ENCODE measurements at places on chromosomes 11 and 22. TPM values are rescaled to one million over a fixed set of nuclear protein-coding genes. Genes with fewer than 3 reads are reported as not detected.

- no peak for DNase-seq
- no peaks in the 10 kb centered on the region for H3K27me3 ChIP-seq
- no peak overlapping the region for H3K4me3 ChIP-seq
- H3K4me1 ChIP-seq, result no peaks in the 10 kb centered on the region
Measured at GRCh38 chr11:113075586-113076095, 114.4 kb downstream of the NCAM1 start.

- H3K4me1 ChIP-seq, result peaks cover 3% of the 10 kb centered on the region
- no peaks in the 10 kb centered on the region for H3K36me3 ChIP-seq
- DNase-seq, result no peak
- no peak overlapping the region for H3K4me3 ChIP-seq
- H3K27ac ChIP-seq, result no peak overlapping the region
Measured at GRCh38 chr22:26170795-26171580, 1.7 kb downstream of the SEZ6L start.

DNA sequence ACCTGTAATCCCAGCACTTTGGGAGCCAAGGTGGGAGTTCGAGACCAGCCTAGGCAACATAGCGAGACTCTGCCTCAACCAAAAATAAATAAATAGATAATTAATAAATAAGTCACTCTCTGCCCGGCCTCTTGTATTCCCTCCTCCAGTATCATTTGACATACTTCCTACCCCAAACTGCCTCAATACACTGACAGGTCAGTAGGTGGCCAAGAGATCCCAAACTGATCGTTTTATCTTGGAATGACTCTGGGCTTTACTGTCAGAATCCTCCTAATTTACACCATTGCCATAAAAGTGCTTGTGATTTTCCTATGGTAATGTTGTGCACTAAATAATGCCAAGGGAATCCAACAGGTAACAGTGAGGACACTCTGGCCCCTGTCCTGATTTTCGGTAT is 94.2 kb downstream of the PDHX start:
- H3K4me3 ChIP-seq, result no peak overlapping the region
- no peak overlapping the region for H3K27ac ChIP-seq
- no peak for DNase-seq
- H3K27me3 ChIP-seq, result no peaks in the 10 kb centered on the region

DNA sequence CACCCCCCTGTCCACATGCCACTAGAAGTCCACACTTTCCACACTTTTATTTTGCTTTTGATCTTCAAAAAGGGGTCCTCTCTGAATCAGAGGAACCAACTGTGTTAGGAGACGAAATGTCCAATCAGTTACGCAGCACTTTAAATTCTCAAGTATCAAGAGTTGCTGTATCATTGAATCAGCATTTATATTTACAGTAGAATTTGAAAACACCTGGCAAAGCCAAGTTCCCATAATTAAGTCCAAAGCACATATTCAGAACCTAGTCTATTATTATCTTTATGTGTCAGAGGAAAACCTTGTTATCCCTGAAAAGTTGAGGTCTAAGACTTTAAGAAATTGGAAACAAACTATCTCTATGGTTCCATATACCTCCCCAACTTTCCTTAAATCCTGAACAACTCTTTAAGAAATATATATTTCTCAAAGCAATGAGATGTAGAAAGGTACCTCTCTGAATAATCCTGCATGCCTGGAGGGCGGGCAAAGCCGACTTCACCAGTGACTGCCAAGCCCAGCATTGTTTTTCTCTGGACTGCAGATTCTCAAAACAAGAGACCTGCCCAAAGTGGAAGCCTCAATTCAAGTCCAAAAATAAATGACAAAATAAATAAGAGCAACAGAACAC is 75.9 kb upstream of the ARFGAP3 start:
- no peaks in the 10 kb centered on the region for H3K27me3 ChIP-seq
- no peaks in the 10 kb centered on the region for H3K36me3 ChIP-seq
- H3K4me3 ChIP-seq, result no peak overlapping the region
- peak overlapping the region; percentile 53 for H3K27ac ChIP-seq
- H3K4me1 ChIP-seq, result peaks cover 15% of the 10 kb centered on the region

GRCh38 chr11:70755410-70756158 is 357.3 kb downstream of the CTTN start:
- H3K4me1 ChIP-seq, result no peaks in the 10 kb centered on the region
- no peak overlapping the region for H3K4me3 ChIP-seq
- H3K27ac ChIP-seq, result no peak overlapping the region
- no peaks in the 10 kb centered on the region for H3K36me3 ChIP-seq
- peak; percentile 84 for DNase-seq
- no peaks in the 10 kb centered on the region for H3K27me3 ChIP-seq

- H3K36me3 ChIP-seq, result no peaks in the 10 kb centered on the region
- peak overlapping the region; percentile 93 for H3K4me3 ChIP-seq
- peak overlapping the region; percentile 85 for H3K27ac ChIP-seq
Measured at GRCh38 chr11:94768602-94769541, 716 bp downstream of the AMOTL1 start.

- no peaks in the 10 kb centered on the region for H3K36me3 ChIP-seq
- H3K27ac ChIP-seq, result no peak overlapping the region
- no peaks in the 10 kb centered on the region for H3K27me3 ChIP-seq
- no peak overlapping the region for H3K4me3 ChIP-seq
Measured at GRCh38 chr11:91194546-91194945, 971.7 kb upstream of the CHORDC1 start.

DNA sequence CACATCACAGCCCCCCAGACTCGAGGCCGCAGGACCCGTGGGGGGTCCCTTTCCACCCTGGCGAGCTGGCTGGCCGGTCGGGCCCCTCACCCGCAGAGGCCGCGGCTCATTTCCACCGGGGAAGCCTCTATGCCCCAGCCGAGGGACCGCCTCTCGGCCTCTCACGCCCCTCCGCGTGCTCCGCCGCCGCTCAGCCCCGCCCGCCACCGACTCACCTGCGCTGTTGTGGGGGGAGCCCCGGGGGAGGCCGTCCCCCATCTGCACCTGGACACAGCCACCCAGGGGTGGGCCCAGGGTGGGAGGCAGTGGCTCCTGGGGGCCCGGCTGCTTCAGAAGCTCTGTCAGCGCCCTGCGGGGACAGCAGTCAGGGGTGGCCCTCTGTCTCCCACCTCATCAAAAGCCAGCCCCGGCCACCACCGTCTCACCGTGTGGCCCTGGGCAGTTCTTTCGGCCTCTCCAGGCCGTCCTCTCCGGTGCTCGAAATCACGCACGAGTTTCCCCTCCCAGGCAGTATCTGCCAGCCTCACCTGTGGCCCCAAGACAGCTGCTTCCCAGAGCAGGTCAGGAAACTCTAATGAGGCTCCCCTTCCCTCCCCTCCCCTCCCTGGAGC is 3.8 kb downstream of the SHISA8 start:
- H3K4me1 ChIP-seq, result peaks cover 6% of the 10 kb centered on the region
- no peak overlapping the region for H3K27ac ChIP-seq
- no peaks in the 10 kb centered on the region for H3K36me3 ChIP-seq
- H3K27me3 ChIP-seq, result peaks cover 4% of the 10 kb centered on the region
- H3K4me3 ChIP-seq, result no peak overlapping the region

DNA sequence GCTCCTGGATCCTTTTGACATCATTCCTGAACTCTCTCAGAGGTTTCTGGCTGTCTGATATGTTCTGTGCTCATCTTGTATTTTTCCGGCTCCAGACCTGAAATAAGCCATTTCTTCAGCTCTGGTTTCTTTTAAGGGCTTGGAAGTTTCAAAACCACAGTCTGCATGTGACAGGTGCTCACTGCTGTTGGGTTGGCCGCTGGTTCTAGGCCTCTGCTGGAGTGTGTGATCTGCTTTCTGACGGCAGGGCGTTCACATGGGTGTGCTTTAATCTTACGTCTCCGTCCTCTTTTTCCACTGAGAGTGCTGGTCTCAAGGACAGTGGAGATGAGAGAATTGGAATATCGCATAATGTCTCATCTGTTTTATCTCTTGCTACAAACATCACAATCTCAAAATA is 10.3 kb downstream of the ZBED4 start:
- H3K27ac ChIP-seq, result no peak overlapping the region
- H3K27me3 ChIP-seq, result no peaks in the 10 kb centered on the region
- DNase-seq, result no peak

DNA sequence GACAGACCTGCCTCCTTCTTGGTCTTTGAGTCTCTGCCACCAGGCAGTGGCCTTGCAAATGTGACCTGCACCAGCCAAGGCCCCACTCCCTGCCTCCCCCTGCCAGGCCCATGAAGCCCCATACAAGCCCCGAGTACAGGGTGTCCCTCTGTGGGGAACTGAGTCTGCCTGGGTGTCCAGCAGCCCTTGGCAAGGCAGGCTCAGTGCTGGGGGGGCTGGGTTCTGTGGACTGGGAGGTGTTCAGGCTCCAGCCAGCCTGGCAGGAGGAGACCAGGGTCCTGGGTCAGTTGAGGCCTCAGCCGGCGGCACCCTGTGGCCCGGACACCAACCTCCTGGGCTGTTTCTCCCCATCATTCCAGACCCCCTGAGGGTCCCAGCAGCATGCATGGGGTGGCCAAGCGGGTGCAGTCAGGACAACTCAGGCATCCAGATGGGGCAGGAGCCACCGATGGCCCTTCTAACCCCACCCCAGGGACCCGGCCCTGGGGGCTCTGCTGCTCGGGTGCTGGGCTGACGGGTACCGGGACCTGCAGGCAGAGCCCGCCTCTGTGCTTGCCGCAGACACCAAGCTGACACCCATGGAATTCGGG is 5.7 kb downstream of the MUC5AC start:
- no peak for DNase-seq
- H3K27ac ChIP-seq, result no peak overlapping the region
- H3K4me3 ChIP-seq, result no peak overlapping the region
- H3K27me3 ChIP-seq, result no peaks in the 10 kb centered on the region
- H3K4me1 ChIP-seq, result no peaks in the 10 kb centered on the region

DNA sequence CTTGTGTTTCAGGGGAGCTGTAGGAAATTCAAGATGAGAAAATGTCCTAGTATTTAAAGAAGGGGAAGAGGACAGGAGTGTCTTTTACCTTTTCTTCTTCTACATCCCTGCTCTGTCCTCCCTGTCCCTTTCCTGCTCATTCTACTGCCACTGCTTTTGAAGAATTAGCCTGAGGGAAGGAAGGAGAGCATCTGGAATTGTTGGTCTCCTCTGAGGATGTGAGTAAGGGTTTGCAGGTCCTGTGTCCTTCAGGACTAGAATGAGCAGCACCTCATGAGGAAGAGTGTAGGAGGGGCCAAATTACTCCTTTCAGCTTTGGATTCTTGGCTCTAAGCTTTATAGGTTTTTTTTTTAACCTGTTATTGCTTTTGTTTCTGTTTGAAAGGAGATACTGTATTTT is 24.2 kb downstream of the SNU13 start:
- H3K4me3 ChIP-seq, result no peak overlapping the region
- peaks cover 3% of the 10 kb centered on the region for H3K4me1 ChIP-seq
- no peaks in the 10 kb centered on the region for H3K27me3 ChIP-seq
- H3K36me3 ChIP-seq, result peaks cover 50% of the 10 kb centered on the region
- DNase-seq, result no peak
- no peak overlapping the region for H3K27ac ChIP-seq

- no peak overlapping the region for H3K27ac ChIP-seq
- no peaks in the 10 kb centered on the region for H3K36me3 ChIP-seq
- DNase-seq, result no peak
- H3K4me3 ChIP-seq, result no peak overlapping the region
- no peaks in the 10 kb centered on the region for H3K27me3 ChIP-seq
Measured at GRCh38 chr11:72075109-72075508, 5.2 kb downstream of the NUMA1 start.

- DNase-seq, result no peak
- no peaks in the 10 kb centered on the region for H3K36me3 ChIP-seq
Measured at GRCh38 chr11:58928691-58929090, 10.6 kb upstream of the GLYATL1 start.

- peaks cover 41% of the 10 kb centered on the region for H3K4me1 ChIP-seq
- H3K36me3 ChIP-seq, result peaks cover 5% of the 10 kb centered on the region
- no peaks in the 10 kb centered on the region for H3K27me3 ChIP-seq
Measured at GRCh38 chr11:33772300-33772699, 2.0 kb downstream of the FBXO3 start.

- H3K27ac ChIP-seq, result no peak overlapping the region
- peaks cover 26% of the 10 kb centered on the region for H3K4me1 ChIP-seq
- no peaks in the 10 kb centered on the region for H3K36me3 ChIP-seq
- no peaks in the 10 kb centered on the region for H3K27me3 ChIP-seq
- no peak overlapping the region for H3K4me3 ChIP-seq
Measured at GRCh38 chr22:33535937-33536875, 384.1 kb downstream of the LARGE1 start.

The OR4S1 gene
- not detected for total RNA-seq

The MS4A4A gene
- 12.0 TPM for total RNA-seq

The CDKN1C gene
- total RNA-seq, result 10.2 TPM

The MYEOV gene
- 0.79 TPM for total RNA-seq

The OR51E1 gene
- total RNA-seq, result 0.05 TPM

The H19 gene
- 16,780 TPM for total RNA-seq

The TENM4 gene
- total RNA-seq, result 0.33 TPM

Data from liver (tissue), 10 donors.